ENCODE measurements at places on chromosomes 7 and 10. TPM values are rescaled to one million over a fixed set of nuclear protein-coding genes. Genes with fewer than 3 reads are reported as not detected.

DNA sequence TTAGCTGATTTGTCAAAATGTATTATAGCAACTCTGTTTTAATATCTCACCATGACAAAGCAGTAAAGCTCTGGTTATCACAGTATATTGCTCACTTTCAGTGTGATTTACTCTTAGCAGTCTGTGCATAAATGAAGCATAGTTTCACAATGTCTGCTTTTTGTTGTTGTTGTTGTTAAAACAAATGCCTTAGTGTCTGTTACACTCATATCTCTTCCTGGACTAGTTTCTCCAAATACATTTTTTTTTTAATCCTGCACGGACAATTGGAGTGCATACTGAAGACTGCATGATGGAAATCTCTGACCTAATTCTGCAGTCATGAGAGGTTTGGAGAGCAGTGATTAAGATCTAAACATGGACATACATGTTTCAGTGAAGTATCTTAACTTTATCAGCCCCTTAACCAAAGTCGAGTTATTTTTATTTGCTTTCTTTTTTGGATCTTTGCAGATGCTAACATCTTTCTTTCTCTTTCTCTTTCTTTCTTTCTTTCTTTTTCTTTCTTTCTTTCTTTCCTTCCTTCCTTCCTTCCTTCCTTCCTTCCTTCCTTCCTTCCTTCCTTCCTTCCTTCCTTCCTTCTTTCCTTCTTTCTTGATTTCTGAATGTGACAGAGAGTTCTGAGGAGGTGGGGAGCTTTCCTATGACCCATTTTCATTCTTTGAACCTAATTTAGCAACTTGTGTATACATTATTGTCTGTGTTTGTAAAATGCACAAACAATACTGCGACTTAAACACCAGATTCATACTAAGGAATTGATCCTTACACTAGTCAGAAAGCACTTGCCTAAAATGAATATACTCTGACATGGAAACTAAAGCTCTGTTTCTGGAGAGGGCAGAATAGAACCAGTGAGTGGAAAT lies 161.5 kb upstream of the AGR3 start:
- DNase-seq: no peak

TAS2R5 gene
- 0.45 TPM for total RNA-seq

GRCh38 chr10:73182568-73182967 lies 14.6 kb downstream of the FAM149B1 start:
- DNase-seq: no peak

GRCh38 chr7:76257973-76258372 lies 44.5 kb upstream of the HSPB1 start:
- DNase-seq: no peak

- no peak for DNase-seq
Observed at GRCh38 chr10:97904018-97904381, 54.4 kb downstream of the GOLGA7B start.

DNA sequence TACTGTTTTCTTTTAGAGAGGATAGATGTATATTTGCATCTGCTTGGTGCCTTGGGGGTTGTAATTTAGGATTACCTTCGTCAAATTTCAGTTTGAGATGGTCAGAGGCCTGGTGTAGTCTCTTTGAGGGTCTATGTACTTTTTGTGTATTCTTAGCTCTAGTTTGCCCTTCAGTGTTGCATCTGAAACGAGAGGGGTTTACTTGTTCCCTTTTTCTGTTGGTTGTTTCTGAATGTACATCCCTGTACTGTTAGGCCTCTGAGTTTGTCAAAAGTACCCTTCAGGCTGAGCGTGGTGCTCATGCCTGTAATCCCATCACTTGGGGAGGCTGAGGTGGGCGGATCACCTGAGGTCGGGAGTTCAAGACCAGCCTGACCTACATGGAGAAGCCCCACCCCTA lies 60.0 kb downstream of the MLLT10 start:
- DNase-seq: no peak

GRCh38 chr10:112584276-112584675 lies 137.3 kb downstream of the VTI1A start:
- DNase-seq: no peak

SEMA4G gene
- 0.19 TPM for total RNA-seq

- DNase-seq: no peak
Observed at GRCh38 chr7:7183061-7183837, 905 bp downstream of the C1GALT1 start.

DNA sequence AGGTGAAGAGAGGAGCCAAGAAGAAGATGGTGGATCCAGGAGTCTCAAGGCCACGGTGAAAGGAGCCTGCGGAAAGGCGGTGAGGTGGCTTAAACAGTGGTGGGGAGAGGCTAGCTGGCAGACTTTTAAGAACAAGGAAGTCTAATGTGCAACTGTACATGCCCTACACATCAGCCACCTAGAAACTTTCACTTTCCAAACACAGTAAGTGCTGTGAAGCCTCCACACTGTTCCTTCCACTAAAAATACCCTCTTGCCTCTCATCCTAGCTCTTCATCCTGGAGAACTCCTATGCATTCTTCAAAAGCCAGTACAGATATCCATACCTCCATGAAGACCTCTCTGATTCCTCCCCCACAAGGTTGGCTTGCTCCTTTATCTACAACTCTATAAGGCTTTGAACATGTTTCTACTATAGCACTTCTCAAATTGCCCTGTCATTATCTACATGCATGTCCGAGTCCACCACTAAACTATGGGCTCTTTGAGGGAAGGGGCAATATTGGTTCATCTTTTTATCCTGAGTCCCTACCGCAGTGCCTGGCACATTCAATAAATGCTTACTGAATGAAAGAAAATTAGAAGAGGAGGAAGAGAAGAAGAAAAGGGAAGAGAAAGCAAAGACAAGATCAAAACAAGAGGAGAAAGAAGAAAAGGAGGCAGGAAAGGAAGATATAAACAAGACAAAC lies 54.2 kb downstream of the DNAJC12 start:
- no peak for DNase-seq

- DNase-seq: no peak
Observed at GRCh38 chr7:132866551-132866950, 215.3 kb downstream of the CHCHD3 start.

ADRB1 gene
- total RNA-seq: 4.5 TPM

DNA sequence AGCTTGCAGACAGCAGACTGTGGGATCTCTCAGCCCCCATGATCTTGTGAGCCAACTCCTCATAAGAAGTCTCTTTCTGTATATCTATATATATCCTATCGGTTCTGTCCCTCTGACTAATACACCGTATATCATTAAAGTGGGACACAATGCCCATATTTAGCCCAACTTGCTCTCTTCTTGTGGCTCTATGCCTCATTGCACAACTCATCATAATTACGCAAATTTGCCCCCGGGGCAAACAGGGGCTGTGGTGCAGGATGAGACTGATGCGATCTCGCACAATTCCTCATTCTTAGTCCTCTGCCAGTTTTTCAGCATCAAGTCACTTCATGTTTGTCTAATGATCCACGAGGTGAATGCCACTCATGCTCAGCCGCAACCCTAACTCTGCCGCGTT lies 183.2 kb downstream of the PRPF18 start:
- no peak for DNase-seq

DNA sequence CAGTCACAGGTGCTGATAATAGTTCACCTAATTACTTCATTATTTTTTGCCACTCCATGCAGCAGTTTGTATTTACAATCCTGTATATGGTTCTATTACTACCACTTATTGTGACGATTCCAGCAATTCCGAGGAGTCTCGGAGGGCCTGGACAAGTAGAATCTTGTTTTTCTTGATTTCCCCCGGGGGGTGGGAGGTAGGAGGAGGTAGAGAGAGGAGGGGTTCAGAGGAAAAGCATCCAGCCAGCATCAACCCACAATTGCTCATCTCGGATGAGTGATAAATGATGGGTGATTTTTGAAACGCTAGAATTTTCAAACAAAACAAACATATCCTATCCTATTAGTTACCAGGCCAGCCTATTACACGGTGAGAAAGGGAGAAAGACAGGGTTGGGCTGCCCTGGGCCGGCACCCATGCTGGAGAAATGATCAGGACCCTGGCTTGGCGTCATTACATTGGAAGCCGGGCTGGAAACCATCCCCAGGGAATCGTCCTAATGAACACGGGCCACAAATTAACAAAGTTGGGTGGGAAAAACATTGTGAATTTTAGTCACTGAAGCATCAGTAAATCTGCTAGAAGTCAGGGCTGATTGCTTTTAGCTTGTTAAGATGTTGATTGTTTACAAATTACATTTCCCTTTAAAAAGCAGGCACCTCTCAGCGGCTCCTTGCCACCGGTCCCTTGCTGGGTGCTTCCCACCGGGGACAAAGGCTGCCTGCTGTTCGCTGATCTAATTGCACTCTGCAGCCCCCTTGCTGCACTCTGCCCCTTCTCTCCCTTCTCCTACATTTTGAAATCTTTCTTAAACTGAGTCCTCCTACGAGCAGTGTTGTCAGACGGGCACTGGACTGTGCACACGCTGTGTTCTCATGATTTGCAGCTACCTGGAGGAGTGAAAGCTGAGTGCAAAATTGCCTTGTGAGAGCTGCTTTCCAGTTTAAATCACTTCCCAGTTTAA lies 95.5 kb downstream of the FAM204A start:
- no peak for DNase-seq

- DNase-seq: no peak
Observed at GRCh38 chr10:50592961-50593418, 30.8 kb downstream of the SGMS1 start.

- DNase-seq: no peak
Observed at GRCh38 chr7:40726559-40726958, 591.8 kb downstream of the SUGCT start.

GRCh38 chr7:14576578-14576977 lies 326.0 kb downstream of the DGKB start:
- no peak for DNase-seq

GRCh38 chr7:101594790-101595189 lies 34.3 kb downstream of the MYL10 start:
- no peak for DNase-seq

GRCh38 chr7:134823400-134823799 lies 44.0 kb downstream of the CALD1 start:
- DNase-seq: no peak

GRCh38 chr10:107749235-107749634 lies 584.7 kb upstream of the SORCS1 start:
- DNase-seq: no peak

ELFN1 gene
- total RNA-seq: not detected

DNA sequence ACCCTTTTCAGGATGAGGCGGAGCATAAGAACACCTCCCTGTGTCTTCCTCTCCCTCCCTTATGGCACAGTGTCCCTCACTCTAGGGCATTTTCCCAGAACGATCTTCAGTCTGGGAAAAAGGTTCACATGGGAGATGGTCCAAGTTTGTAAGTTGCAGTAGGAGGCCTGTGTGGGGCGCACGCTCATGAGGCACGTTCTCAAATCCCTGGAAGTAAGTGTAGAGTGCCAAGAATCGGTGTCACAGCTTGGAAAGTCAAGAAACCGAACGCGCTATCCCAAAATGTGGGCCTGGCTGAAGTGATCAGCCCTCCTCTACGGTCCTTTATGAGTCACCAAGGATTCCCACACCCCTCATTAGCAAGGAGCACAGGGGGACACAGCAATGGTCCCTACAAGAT lies 23.9 kb upstream of the SMARCD3 start:
- no peak for DNase-seq

CALD1 gene
- 0.54 TPM for total RNA-seq

NAT16 gene
- not detected for total RNA-seq

- DNase-seq: no peak
Observed at GRCh38 chr10:45374350-45375052, 485 bp downstream of the ALOX5 start.

GRCh38 chr10:124356701-124357560 lies 61.8 kb downstream of the OAT start:
- DNase-seq: no peak

DNA sequence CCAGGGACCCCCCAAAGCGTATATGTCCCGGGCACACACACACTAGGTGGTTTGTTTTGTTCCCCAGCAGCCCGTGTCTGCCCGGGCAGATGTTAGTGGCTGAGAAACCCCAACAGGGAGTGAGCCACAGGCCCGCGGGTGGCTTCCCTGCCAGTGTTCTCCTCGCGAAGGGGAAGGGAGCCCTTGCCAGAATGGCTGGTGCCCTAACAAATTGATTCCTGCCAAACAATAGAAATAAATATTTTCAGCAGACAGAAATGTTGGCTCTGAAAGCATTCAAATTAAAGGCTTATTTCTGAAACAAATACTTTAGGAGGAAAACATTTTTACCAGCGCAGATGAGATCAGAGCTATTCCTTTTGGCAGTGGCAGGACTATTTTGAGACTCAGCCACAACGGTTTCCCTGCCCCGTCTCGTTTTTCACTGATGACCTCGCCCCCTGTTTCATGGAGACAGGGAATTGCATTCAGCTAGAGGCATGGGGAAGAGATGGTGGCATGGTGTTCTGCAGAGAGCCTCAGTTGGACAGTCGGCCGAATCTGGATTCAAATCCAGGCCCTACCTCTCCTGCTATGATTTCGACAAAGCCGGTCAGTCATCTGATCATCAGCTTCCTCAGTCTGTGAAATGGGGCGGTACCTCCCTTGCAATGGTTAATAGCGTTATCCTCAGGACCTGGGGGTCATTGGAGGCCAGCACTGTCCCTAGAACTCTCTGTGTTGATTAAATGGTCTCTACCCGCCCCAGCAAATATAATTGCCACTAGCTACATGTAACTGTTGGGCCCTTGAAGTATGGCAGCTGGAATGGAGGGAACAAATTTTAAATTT lies 84.5 kb downstream of the CUX1 start:
- DNase-seq: no peak

- DNase-seq: no peak
Observed at GRCh38 chr7:151495360-151495759, 24.3 kb downstream of the RHEB start.

EIF5AL1 gene
- total RNA-seq: 0.26 TPM

DNA sequence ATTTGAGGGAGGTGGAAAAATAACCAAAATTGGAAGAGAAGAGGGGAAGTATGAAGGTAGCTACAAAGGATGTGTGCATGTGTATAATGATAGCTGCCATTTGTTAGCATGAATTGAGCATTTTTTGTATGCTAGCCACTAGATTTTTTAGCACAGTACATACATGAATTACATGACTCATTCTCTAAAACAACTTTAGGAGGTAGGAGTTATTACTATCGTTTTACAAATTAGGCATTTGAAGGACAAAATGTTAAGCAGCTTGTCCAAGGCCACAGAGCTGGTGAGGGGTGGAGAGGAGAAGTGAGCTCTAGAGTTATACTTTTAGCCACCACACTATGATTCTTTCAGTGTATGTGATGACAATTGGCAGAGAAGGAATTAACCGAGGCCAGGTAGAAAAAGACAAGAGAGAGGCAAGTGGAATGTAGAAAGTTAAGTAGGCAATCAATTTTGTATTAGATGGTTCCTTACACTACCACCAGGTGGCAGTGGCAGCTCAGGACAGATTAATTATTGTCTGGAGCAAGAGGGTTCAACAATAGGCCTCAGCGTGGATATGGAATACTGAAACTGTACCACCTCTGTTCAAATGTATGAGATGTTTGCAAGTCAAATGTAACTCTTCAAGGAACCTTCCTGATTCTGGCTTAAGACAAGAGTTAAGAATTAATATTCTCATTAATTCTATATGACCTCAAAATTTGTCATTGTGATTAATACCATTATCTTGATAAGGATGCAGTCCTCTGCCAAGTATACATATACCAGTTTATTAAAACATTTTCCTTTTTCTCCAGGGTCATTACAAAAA lies 128.0 kb downstream of the MBL2 start:
- no peak for DNase-seq

Data from GM12878 (cell line).